ENCODE measurements at places on chromosomes 2 and 18.

DNA sequence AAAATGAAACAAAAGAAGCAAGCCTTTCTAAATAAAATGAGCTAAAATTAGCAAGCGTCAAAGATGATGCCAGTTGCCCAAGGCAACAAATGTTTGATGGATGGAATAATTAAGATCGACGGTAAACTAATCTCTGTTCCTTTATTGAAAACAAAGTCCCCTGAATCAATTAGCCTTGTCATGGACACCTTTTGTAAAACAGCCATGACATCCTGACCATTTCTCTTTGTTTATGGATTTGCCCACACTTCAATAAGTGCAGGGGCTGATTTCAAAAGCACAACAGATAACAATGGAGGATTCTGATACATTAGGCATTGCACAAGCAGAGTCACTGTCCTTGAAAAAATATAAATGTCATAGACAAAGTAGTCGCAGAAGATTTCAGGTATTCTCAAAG, 160.1 kb upstream of the HNRNPA3 start:
- DNase-seq, result no peak

DNA sequence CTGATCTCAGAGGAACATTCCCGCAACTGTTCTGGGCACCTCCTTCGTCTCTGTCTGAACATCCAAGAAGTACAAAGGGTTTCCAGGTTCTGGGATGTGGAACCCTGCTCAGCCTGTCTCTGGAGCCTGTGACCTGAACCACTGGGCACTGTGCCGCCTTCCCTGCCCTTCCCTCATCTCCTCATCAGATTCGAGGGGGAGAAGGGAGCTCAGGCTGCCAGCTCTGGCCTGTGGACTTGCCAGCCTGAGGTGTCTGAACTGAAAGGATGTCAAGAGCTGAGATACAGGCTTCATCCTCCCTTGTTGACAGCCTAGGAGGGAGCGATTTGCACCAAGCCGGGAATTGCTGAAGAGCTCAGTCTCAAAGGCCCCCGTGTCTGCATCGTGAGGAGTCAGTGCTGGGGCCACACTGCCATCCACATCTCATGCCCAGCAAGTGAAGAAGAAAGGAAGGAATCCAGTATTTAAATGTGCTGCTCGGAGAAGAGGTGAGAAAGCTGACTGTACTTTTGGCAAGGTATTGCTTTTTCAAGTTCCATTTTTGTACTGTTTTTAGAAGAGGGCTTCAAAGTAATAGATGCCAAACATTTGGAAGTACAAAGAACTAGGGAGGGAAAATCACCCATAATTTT, 12.6 kb downstream of the NEU2 start:
- DNase-seq, result no peak

DNA sequence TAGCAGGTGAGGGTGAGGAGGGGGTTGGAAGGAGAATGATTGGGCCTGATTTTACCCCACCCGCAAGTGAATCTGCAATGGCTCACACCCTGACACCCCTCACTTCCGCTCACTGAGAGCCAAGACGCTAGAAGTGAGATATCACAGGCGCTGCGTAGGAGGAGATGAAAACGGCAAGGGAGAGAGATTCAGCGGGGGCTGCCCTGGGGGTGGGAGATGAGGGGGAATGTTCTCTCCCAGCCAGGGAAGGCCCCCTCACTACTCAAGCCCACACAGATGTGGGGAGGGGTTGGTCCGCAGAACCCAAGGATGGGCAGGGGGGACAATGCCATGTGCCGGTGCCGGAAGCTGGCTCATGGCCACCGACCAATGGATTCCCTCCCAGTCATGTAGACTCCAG, 32.9 kb downstream of the LOXHD1 start:
- no peak for DNase-seq

DNA sequence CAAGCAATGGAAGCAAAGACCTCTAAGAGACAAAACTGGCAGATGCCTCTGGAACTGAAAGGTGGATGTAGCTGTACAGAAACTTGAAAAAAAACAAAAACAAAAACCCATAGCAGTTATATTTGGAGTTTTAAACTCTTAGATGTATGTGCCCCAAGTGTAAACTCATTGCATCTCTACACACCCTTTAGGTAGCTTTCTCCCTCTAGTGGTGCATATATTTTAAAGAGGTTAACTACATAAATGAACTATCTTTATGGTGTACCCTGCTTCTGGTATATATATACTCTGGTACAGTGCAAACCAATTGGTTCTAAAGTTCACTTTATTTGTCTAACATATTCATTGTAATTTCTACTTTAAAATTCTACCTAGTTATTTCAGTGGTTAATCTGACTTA, 518.2 kb downstream of the NRXN1 start:
- no peak for DNase-seq

GRCh38 chr2:188322569-188323551, 31.2 kb downstream of the GULP1 start:
- no peak for DNase-seq

DNA sequence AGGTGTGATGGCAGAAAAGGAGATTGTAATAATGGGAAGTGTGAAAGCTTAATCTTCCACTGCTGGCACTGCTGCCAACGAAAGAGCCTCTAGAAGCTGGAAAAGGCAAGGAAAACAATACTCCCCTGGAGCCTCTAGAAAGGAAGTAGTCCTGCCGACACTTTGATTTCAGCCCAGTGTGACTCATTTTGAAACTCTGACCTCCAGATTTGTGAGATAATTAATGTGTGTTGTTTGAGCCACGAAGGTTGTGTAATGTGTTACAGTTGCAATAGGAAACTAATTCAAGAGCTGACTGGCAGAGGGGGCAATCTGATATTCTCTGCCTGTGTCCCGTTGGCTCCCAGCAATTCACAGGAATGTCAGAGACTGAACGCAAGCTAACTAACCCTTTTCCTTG, 219.2 kb upstream of the UBE2E3 start:
- DNase-seq, result no peak

- DNase-seq, result no peak
Observed at GRCh38 chr2:98693477-98693876, 37.5 kb downstream of the MGAT4A start.

- DNase-seq, result no peak
Observed at GRCh38 chr2:109356324-109357035, 227.5 kb downstream of the SH3RF3 start.

DNA sequence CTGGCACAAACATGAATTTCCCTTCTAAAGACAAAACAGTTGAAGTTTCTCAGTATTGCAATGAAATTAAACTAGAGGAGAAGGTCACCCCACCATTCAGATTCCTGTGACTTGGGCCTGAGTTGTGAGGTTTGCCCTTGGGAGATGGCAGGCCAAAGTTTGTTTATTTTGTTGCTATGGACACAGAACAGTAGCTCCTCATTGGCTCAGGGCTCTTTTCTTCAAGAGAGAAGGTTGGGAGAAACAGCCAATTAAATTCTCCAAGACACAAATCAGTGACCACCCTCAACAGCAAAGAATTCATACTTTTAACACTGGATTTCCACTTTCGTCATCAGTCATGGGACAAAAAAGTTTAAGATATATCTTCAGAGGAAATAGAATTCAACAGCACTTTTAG, at the start of gene FLACC1:
TSS of gene FLACC1 (minus strand) at position 125 of the 400 bp plus-strand sequence. CDS start 5,941 bp downstream, outside the sequence.
- no peak for DNase-seq

DNA sequence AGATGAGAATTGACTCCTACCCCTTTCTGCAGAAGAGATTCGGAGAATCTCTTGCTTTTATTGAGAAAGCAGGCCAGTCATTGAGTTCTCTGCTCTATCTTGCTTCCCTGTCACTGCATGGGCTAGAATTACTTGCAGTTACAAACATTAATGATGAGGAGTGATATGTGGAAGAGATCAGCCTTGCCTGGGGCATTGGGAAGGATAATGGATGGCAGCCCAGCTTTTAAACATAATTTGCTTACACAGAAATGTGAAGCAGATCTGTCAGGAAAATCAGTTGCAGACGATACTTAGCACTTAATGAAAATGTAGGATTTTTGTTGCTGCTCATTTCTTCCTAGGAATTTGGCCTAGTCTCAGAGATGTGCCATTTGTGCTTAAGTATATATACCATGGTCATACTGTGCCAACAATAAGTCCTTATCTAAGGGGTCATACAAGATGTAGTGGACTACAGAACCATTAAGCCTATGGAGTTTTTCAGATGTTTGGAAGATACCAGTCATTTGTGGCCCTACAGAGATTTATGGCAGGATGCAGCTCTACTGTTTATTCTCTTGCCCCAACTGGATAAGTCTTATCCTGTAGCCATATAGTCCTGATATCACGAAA, 92.7 kb downstream of the XRCC5 start:
- no peak for DNase-seq

DNA sequence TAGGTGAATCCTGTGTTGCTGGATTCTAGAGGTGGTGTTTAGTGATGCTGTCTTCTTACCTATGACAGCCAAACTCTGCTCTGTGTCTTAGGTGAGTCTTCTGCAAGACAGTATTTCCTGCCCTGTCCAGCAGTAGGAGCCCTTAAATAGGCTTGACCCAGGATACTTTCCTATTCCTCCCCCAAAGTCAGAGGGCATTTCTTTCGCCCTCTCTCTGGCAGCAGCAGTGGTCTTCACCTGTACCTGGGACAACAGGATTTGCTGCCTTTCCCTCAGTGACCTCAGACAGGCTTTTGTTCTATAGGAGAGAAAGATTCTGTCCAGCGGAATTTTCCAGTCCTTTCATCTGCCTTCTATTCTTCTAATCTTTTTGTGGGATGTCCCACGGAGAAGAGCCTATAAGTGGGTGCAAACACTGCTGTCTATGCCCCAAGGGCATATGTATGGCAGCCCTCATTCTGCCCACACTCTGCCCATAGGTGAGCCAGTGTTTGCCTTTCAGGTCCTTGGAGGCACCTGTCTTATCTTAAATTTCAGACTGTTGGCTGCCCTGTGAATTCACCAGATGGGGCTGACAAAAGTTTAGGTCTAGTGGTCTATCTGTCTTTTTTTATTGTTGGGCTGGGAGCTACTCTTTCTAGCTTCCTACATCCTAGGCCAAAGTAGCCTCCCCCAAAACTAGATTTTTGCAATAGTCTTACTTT, 177.3 kb upstream of the SPOPL start:
- DNase-seq, result no peak

- DNase-seq, result no peak
Observed at GRCh38 chr2:74861531-74861930, 27.6 kb downstream of the HK2 start.

DNA sequence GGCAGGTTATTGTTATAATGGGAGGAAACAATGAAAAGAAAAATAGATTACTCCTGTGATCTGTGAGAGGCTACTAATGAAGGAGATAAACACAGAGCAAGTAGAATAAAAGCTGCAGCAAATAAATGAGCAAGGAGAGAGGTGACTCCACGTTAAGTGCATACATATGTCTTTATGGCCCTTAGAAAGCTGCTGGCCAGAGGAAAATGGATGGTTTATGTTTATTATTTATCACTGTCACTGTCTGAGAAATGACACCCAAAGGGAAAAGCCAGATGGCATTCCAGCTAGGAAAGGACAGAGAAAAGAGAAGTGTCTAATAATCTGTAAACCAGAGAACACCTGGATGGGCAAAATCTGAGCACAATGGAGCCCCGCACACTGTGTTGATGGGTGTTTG, 122.9 kb upstream of the DDX18 start:
- DNase-seq, result no peak

DNA sequence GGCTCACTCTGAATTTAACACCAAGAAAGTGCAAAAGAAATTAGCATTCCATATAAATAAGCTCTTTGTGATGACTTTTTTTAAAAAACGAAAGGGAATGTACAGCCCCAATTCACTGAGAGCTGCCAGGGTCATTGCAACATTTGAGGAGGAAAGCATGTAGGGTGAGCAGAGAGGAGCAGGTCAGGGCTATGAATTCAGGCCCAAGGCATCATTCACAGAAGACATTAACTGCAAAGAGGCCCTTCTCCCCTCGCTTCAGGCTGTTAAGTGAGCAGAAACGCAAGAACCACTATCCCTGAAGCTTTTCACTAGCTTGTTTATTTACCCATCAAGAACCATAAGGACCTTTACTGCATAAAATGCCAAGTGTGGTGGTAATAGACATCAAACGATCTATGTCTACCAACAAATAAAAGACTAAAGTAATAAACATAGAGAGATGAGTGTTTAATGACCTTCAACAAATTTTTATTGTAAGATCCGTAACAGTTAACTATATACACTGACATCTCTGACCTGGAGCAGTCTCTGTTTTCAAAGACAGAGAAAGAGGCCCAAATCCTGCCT, 333.1 kb upstream of the HNRNPA3 start:
- no peak for DNase-seq

- no peak for DNase-seq
Observed at GRCh38 chr2:183838295-183838694, 714.1 kb downstream of the NUP35 start.

DNA sequence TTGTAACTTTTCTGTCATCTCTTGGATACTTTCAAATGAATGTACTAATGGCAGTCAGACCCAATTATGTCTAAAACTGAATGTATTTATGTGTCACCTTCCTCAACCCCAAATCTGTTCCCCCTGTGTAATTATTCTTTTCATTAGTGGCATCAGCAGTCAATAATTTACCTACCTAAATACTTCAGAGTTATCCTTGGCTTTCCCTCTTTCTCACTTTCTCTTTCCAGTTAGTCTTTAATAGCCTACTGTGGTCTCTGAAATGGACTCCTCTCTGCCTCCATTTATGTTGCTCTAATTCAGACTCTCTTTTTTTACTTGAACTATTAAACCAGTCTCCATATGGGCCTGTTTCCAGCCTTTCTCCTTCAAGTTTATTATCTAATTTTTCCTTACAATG, 21.0 kb downstream of the C18orf63 start:
- DNase-seq, result no peak

GRCh38 chr2:242098034-242098433, 228.5 kb downstream of the RTP5 start:
- no peak for DNase-seq

DNA sequence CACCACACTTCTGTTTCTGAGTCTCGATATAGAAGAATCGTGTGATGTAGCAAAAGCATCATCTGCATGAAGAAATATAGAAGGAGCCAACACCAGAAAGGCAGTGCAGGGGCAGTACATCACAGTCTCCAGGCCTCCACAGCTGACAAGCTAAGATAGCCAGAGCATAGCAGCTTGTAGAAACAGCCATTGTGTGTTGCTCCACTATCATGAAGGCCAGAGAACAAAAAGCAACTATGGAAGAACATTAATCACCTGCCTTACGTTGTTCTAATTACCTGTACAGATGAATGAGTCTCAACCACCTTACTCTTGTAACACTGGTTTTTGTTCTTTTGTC, 129.0 kb downstream of the RND3 start:
- DNase-seq, result no peak

DNA sequence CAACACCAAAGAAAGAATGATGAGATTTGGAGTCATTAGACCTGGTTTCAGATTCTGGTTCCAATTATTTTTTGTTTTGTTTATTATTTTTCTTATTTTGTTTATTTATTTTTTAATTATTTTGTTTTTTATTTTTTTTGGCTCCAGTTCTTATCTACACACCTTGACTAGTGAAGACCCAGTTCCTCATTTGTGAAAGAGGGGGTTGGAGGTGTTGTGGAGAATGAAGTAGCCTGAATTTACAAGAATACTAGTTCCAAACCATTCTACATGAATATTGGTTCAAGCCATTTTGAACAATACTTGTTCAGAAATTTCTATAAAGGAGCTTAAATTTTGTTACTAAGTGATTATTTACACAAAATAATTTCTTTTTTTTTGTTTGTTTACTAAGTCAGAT, 6.9 kb upstream of the KCNJ13 start:
- no peak for DNase-seq

- no peak for DNase-seq
Observed at GRCh38 chr2:177053716-177054115, 158.9 kb upstream of the HNRNPA3 start.

Data from activated effector memory CD4-positive, alpha-beta T cell treated with anti-CD3 and anti-CD28 coated beads, Interleukin-2, amount 50 U/mL, for 16 hours (primary cell).